T-helper 2 cell treated with Interferon-gamma antibody and Interleukin-4, amounts not matched to agents 5 μg/mL and 100 μg/mL, for 36 hours (primary cell): ENCODE measurements at places on chromosomes 2 and 18.

DNA sequence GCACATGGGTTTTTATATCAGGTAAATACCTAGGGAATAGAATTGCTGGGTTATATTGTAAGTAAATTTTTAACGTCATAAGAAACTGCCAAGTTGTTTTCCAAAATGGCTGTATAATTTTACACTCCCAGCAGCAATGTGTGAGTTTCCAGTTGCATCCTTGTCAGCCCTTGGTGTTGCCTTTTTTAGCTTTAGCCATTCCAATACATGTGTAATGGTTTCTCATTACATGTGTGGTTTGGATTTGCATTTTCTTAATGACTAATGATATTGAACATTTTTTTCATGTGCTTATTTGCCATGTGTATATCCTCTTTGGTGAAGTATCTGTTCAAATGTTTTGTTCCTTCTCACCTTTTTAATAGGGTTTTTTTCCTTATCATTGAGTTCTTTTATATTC lies 70.8 kb downstream of the ABI2 start:
- no peak for DNase-seq

DNA sequence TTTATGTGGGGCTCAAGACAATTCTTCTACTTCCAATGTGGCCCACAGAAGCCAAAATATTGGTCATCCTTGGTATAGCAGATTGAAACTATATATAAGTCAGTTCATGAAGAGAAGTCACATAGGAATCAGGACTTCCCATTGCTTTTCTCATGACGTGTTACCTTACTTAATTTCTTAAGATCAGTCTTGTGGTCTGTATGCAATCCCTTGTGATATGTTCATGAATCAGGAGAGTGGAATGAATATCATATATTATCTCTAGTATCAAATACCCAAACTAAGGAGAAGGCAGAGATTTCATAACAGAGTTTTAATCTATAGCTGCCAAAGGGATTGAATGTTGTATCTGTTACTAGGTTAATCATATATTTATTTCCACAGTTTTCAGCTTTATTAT lies 1390.4 kb downstream of the SUCLG1 start:
- no peak for DNase-seq

DNA sequence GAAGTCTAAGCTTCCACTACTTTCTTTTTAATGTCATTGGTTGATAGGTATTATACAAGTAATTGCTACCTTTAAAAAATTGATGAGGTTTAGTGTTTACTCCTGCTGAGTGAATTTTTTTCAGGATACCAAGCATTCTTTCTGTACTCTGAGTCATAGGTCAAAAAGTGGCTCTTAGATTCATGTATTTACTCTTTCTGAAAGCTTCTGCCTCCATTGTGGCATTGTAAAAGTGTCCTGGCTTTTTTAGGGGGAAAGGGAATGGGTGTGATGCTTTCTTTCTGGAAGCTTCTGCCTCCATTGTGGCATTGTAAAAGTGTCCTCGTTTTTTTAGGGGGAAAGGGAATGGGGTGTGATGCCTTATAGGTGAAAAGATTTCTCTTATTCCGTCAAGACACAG lies 286.5 kb downstream of the LPIN1 start:
- no peak for DNase-seq

GRCh38 chr2:6919901-6920742 lies 2.9 kb downstream of the RNF144A start:
- no peak for DNase-seq

DNA sequence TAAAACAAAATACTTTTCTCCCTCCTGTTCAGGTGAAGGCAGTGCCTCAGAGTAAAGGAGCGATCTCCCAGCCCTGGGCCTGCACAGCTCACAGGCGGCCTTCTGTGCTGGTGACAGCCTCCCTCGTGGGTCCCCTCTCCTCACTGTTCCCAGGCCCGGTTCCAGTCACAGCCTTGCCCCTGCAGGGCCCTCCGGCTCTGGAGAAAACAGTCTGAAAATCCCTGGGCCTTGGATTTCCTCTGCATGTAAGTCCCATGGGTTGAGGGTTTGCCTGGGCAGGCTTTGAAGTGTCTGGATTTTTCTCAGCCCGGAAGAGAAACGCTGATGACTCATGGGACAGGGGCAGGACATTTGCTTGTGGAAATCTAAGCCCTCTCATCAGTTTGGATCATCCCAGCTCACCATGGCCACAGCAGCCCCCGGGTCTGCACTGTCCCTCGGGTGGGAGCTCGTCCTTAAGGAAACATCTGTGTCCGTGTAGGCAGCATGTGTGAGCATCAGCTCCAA lies 186.1 kb upstream of the RAB12 start:
- no peak for DNase-seq

DNA sequence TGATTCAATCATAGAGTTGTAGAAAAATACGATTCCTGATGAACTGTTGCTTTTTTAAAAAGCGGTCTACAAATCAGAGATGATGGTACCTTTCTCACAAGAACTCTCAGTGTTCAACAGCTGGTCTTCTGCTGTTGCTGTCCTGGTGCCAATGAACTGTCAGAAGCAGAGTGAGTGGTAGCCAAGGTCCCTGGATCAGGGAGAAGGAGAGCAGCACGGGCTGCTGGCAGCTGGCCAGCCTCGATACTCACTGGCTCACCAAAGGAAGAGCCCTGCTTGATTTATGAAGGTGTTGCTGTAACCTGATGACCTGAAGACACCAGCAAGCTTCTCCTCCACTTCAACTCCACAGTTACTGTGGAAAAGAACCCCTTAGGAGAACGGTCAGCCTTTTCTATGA lies 300.8 kb upstream of the SOX11 start:
- no peak for DNase-seq

DNA sequence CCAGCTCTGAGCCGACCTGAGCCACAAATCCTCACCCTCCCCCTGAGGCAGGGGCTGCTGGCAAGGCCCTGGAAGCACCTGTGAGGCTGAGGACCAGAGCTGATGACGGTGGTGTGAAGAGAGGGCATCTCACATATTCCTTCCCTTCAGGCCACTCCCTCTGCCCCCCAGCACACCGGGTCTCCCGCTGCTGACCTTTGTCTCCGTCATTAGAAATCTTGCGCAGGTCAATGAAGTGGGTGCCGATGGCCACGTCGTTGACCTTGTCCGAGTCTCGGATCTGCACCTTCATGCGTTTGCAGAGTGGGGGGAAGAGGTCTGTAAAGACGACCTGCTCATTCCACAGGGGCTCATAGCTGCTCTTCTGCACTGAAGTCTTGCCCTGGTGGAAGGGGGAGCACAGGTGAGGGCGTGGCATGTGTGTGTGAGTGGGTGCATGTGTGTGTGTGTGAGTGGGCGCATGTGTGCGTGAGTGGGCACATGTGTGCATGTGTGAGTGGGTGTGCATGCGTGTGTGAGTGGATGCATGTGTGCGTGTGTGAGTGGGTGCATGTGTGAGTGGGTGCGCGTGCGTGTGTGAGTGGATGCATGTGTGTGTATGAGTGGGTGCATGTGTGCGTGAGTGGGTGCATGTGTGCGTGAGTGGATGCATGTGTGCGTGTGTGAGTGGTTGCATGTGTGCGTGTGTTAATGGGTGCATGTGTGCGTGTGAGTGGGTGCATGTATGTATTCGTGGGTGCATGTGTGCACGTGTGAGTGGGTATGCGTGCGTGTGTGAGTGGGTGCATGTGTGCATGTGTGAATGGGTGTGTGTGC lies 4.5 kb upstream of the OTOF start:
- DNase-seq, result no peak

- no peak for DNase-seq
These were observed 18.0 kb upstream of the KLHL23 start for GRCh38 chr2:169715379-169716237.

DNA sequence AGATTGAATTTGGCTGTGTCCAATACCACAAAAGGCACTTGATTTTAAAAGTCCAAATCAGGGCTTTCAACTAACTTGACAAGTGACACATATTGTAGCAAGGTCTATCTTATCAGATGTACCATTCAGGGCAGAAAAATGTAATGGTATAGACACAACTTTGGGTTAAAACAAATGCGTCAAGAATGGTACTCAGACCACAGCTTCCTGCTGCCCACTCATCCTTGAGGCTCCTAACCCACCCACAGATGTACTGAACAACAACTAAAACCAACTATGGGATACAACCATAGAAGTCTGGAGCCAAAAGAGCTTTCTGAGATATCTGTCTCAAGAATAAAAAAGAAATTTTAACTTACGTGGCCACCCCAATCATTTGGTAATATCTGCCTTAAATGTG lies 105.2 kb downstream of the RBM43 start:
- no peak for DNase-seq

DNA sequence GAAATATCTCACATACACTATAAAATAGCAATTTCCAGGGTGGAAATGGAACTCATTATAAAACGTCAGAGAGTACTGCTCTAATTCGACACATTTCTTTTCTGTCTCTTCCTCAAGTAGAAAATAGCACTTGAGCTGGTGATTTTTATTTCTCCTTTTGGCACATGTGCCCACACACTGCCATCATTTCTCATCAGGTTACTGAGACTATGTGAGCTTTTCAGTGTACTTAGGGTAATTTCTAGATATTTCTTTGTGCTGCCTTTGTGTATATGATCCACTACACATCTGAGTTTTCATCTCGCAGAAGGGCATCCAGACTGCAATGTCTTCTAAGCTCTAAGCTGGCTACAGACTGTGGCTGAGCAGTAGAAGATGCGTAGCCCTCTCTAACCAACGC lies 62.1 kb upstream of the PGAP1 start:
- no peak for DNase-seq

- no peak for DNase-seq
These were observed 45.3 kb downstream of the HADHB start for GRCh38 chr2:26290001-26290400.

- no peak for DNase-seq
These were observed 169.2 kb downstream of the TRIM43 start for GRCh38 chr2:95760806-95761525.

- peak; percentile 66 for DNase-seq
These were observed 11.4 kb upstream of the NDUFV2 start for GRCh38 chr18:9091066-9091476.

DNA sequence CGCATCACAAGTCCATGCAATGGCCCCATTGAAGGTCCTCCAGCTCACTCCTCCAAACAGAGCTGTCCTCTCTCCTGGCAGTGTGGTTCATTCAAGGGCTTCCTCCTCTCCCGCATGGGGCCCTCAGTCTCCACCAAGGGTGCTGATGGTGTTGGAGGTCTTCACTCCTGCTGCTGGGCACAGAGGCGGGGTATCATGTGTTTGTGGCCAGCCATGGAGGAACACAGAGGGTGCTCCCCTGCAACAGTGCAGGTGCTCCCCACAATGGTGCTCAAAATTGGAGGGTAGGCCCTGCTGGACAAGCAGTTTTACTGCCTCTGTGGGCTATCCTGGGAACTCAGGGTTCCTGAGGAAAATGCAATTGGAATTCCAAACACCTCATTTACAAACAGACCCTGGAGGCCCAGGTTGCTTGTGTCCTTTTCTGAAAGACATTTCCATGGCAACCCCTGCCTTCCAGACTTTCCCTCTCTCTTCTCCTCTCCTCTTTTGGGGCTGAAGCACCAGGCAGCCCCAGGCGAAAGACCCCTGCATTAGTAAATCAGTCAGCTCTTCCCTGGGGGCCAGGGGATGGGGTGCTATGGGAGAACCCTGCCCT lies 256.0 kb downstream of the HAUS1 start:
- DNase-seq, result no peak

DNA sequence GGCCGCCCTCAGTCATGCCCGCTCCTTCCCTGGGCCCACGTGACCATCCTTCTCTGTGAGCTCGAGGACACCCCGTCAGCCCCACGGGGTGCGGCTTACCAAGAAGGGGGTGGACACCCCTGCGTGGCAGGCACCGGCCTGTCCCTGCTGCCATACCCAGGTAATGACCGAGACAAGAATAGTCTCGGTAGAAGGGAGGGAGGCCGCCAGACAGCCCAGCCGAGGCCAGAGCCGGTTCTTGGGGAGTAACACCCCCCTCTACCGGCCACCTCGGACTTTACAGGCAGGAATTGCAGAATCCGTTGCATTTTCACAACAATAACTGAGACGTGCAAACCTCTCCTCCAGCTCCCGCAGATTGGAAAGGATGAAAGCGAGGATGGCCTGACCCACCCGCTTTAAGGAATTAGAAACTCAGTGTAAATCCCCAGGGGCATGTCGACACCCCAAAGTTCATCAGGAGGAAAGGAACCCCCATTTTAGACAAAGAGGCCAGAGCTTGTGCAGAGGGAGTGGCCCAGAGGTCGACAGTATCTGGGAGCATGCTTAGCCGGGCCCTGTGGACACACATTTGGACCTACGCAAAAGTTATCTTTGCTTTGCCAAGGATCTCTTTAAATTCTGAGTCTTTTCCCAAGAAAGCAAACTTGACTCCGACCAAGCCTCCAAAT lies 60.1 kb upstream of the GLI2 start:
- DNase-seq, result peak; percentile 12

- no peak for DNase-seq
These were observed 2.1 kb downstream of the FAM178B start for GRCh38 chr2:96984300-96984699.

DNA sequence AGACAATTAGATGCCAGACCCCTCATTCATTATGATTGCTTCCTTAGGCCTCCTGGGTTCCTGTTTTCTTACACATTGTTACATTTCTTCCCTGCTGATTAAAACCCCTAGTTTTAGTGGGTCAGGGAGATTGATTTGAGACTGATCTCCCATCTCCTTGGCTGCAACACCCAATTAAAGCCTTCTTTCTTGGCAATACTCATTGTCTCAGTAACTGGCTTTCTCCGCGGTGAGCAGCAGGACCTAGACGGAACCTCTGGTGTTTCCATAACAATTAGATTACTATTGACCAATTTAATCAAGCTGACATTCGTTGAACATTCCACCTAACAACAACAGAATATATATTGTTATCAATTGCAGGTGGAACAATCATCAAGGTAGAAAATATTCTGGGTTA lies 1676.4 kb upstream of the SLC39A10 start:
- no peak for DNase-seq

DNA sequence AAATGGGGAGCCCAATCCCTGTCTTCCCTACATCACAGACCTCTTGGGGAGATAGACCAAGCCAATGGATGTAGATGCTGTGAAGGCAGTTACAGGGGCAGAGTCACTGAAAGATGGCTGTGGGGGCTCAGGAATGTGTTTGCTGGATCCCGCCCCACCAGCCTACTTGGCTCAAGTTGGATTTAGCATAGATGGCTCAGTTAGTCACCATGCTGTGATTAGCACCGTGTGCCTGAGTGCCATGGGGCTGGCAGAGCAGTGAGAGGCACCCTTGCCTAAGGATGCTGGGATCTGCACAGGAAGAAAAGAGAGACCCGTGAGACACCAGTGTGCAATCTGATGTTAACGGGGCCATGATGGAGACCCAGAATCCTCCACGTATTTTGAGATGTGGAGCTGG lies 228.3 kb downstream of the DYSF start:
- DNase-seq, result no peak

DNA sequence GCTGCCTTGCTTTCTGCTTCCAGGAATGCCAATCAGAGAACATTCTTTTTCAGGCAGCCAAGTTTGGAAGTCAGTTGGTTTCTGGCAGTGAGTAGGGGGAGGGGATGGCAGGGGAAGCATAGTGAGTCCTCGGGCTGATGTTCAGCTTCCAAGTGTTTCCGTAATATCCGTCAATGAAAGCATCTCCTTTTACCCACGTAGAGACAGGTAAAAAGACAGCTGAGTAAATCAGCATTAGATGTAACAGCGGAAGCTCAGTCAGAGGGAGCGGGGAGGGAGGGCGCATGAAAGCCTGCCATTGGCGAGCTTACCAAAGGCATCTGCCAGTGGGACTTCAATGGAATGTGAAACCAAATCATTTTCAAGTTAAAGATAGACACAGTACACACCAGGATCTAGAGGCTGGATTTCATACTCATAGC lies 117.1 kb upstream of the DTNA start:
- no peak for DNase-seq

- DNase-seq, result no peak
These were observed 103.7 kb upstream of the ATP8B1 start for GRCh38 chr18:57906852-57907251.

- no peak for DNase-seq
These were observed 22.8 kb downstream of the SGPP2 start for GRCh38 chr2:222447131-222447530.
